Activated CD4-positive, alpha-beta T cell treated with anti-CD3 and anti-CD28 coated beads, Interleukin-2, amount 50 U/mL, for 16 hours (primary cell): ENCODE measurements at places on chromosomes 4 and X.

- DNase-seq: no peak
These were observed 31.1 kb downstream of the RAB40AL start for GRCh38 chrX:102968216-102968615.

DNA sequence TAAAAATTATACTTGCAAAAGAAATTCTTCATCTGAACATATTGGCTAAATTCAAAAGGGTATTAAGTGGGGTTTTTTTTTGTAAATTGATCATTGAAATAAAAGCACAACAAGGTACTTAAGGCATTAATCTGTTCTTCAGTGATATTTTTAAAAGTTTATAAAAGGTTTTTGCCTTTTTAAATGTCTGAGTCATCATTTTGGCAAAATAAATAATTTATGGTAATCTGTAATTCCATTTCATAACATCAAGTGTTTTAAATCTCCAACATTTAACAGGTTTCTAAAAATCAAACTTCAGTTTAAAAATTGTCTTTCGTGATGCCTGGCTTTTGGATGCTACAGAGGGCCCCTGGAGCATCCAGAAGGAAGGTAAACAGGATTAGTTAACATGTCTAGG lies 27.4 kb downstream of the NLRP2B start:
- DNase-seq: no peak

DNA sequence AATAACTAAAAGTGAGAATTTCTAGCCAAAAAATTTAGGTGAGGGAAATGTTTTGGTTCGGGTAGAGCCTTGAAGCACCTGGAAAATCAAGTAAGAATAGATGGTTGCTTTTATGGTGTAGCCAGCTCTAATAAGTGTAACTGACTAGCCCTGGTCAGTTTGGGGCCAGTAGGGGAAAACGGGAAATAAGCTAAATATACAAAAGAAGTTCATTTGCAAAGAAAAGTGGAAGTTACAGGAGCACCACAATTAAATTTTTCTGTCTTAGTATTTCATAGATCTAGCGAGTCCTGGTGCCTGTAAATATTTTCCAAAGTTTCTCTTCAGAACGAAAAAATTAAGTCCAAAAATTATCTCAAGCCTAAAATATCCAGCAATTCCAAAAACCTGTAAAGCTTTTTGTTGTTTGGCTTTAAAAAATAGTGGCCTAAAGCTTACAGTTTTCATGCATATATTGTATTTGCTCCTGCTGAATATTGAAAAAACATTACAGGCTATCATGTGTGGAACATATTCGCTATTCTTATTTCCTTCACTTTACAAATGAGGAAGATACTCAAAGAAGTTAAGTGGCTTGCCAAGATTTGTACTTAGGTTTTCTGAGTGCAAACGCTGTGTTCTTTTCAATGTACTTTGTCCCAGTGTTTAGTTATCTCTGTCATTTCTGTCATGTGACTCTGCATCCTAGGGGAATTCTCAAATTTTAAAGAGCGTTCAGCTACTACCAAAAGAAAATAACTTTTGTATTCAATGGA lies 7.3 kb upstream of the PTPN13 start:
- no peak for DNase-seq

DNA sequence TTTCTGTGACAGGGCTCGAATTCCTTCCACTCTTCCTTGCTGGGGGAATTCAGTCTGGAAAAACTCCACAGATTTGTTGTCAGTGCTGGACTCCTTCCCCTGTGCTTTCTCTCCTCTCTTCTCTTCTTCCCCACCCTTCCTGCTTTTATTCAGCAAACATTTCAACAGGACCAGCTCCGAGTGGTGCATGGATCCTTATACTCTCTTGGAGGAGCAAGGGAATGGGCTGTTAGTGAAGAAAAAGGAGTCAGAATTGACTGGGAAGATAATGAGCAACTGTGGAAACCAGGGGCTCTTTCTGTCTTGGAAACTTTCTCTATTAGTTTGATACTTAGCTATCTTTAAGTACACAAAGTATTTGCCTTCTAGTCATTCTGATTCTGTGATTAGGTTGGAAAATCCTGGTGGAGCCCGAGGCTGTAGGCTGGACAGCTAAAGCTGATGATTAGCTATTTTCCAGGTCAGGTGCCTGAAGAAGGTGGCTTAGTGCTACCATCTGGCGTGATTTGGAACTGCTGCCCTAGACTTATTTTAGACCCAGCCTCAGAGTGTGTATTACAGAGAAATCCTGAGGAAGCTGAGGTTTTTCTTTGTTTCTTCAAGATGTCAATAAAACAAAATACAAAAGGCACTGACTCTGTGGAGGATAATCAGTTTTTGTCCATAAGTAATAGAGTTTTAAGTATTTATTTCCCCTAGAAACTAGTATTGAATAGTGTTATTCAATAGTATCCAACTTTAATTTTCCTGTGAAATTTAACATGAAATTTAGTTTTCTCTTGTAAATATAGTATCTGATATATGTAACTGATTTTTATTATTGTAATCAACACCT lies 38.4 kb downstream of the NAP1L5 start:
- DNase-seq: peak; percentile 20

DNA sequence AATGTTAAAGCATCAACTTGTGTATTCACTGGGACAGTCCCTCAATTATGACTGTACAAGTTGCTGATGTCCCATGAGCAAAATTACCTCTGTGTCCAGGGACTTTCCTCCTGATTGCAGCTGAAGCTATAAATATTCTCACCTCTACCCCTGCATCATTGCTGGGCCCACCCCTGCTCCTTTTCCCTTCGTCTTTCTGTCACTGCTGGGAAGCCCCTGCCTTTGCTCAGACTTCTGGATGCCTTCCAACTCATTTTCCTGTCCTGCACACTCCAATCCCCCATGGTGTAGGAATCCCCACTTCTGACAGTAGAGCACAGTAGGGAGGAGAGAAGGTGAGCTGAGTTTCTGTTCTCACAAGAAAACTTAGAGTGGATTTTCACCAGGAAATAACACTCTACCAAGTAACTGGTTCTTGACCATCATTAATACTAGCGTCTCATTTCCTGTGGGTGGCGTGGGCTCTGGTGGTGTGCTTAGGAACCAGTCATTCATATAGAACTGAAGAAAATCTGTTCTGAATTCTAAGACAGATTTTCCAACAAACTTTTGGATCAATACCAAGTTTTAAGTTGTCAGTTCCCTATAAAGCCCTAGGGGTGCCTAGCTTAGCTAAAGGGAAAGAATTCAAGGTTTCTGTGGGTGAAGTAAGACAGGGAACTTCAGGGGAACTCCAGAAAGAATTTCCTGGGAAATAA lies 136.2 kb upstream of the MED14 start:
- DNase-seq: peak; percentile 3

DNA sequence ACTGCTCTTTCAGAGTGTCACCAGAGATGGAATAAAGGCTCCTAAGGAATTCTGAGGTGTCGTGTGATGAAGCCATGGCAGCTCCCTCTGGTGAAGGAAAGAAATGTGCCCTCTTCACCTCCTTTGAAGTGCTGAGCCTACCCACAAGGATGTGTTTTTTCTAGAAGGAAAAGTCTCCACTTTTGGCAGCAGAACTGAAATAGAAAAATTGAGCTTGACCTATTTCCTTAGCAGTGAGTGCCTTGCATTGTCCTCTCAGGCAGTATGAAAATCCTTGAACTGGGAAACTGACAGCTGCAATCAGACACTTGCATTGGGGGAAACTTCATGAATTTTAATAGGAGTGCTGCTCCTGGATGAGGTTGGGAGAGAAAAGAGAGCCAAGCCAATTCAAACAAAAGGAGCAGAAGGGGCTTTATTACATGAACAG lies 95.2 kb downstream of the DCLK2 start:
- DNase-seq: no peak

- DNase-seq: no peak
These were observed 1.5 kb downstream of the SMIM14 start for GRCh38 chr4:39637221-39637585.

DNA sequence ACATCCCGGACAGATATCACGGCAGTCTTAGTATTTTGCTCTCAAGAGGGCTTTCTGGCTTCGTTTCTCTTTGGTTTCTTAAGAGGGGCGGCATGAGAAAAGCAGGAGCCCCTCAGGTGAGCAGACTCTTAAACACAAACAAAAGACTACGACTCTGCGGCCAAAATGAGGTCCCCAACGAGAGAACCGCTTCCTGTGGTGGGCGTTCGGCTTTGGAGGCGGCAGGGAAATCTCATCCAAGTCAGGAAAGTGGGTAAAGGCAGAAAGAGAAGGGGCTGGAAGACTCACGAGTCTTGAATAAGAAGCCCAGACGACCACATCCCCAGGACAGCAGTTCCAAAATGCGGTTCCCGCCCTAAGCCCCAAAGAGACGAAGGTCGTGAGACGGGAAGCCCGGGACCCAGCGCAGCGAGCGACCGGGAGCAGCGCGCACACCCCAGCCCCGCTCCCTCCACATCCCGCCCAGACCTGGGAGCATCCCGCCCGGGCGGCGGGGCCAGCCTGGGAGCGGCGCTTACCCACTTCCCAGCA lies 409 bp downstream of the UGDH start:
- DNase-seq: peak; percentile 16

DNA sequence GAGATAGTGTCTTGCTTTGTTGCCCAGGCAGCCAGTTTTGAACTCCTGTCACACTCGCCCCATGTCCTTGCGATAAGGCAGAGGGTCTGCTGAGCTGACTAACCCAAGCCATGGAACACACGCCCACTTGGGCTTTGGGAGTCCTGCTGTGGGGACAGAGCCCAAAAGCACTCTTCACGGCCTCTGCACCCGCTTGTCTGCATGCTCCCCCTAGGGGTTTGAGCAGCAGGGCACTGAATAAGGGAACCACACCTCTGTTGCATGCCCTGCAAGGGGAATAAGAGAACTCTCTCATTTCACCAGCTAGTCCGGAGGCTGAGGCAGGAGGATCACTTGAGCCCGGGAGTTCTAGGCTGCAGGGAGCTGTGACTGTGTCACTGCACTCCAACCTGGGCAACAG lies 166.0 kb downstream of the STAG2 start:
- DNase-seq: no peak

GRCh38 chrX:103197721-103198306 lies 17.1 kb upstream of the BEX4 start:
- no peak for DNase-seq

DNA sequence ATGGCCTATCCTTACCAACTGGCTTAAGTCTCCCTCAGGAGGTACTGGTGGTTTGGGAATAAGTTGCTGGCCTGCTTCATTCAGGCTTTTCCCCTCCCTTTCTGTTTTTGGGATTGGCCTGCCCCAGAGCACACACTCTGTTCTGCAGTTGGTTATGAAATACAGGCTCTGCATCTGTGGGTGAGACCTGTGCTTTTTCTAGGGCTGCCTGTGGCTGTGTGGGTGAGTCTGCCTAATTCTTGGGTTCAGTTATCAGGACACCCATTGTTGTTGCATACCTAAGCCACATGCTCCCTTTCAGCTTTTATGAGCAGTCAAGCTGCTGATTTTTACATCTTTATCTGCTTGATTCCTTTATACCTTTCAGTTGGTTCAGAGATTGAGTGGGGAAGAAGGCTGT lies 19.0 kb upstream of the CWH43 start:
- DNase-seq: no peak

GRCh38 chr4:101186567-101187184 lies 160.7 kb downstream of the PPP3CA start:
- DNase-seq: no peak

DNA sequence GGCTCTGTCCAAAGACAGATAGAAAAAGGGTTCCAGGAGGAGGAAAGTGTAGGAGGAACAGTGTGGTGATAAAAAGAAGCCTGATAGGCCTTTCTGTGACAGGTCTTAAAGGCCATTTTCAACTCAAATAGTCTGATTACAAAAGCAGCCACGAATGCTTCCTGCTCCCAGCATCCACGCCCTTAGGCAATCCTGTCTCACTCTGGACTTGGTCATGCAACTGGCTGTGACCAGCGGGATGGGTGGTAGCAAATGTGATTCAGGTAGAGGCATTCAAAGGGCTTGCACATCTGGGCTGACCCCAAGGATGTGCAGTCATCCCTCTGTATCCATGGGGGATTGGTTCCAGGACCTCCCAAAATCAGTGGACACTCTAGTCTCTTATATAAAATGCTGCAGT lies 14.4 kb upstream of the SEPSECS start:
- DNase-seq: no peak

DNA sequence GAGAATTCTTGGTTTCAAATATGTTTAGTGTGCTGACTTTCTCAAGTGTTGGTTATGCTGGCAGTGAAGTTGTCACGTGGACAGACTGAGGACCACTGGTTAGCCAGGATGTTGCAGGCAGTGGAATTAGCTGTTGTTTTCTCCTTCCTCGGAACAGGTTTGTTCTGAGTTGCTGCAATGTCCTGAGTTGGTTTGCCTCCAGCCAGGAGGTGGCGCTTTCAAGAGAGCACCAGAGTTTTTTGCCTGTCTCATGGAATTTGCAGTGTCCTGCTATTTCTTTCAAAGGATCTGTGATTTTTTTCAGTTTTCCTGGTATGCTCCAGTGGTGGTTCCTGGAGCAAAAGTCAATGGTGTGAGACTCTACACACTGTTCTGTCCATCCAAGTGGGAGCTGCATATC lies 158.1 kb upstream of the CXorf66 start:
- no peak for DNase-seq

GRCh38 chrX:66030505-66031317 lies 9.2 kb downstream of the VSIG4 start:
- DNase-seq: peak; percentile 44

- DNase-seq: no peak
These were observed 461.3 kb upstream of the TECRL start for GRCh38 chr4:64870558-64870957.

- no peak for DNase-seq
These were observed 199.4 kb downstream of the SMIM20 start for GRCh38 chr4:26113339-26113940.

- DNase-seq: no peak
These were observed 1021.5 kb upstream of the GRID2 start for GRCh38 chr4:91282217-91282616.

- DNase-seq: no peak
These were observed 1027.6 kb upstream of the PRKX start for GRCh38 chrX:4741024-4741423.

- no peak for DNase-seq
These were observed 75.3 kb upstream of the PLAC1 start for GRCh38 chrX:134733591-134733990.

DNA sequence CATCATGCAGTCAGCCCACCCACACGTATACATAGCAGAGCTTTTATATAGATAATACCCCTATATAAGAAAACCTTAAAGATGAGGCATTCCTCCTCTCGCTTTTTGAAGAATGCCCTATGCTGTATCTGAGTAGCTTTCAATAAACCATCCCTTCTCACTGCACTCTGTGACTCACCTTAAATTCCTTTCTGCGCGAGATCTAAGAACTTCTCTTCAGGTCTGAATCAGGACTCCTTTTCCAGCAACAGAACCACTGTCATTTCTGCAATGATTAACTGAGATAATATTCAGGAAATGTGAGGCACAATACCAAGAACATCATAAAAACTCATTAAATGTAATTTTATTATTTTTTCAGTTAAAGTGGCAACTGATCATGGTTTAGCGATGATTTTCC lies 76.4 kb upstream of the DCLK2 start:
- DNase-seq: no peak
